Progenitor cell of endocrine pancreas (in vitro differentiated cells): ENCODE measurements at places on chromosomes 2 and 18. TPM values are rescaled to one million over a fixed set of nuclear protein-coding genes. Genes with fewer than 3 reads are reported as not detected.
A peak's percentile ranks its signal among the peaks of the same experiment; 100 is the strongest.

SNORC gene
- total RNA-seq: 1.8 and 2.8 TPM in 2 replicates

GRCh38 chr18:70523792-70524182, 234.9 kb downstream of the SOCS6 start:
- H3K27ac ChIP-seq: no peak overlapping the region
- peaks cover 2% of the 10 kb centered on the region for H3K36me3 ChIP-seq
- no peak for DNase-seq
- H3K27me3 ChIP-seq: no peaks in the 10 kb centered on the region
- H3K4me3 ChIP-seq: no peak overlapping the region
- peaks cover 12% of the 10 kb centered on the region for H3K4me1 ChIP-seq

GRCh38 chr18:36089001-36089400, 21.6 kb upstream of the RPRD1A start:
- no peak overlapping the region for H3K4me3 ChIP-seq
- H3K27me3 ChIP-seq: no peaks in the 10 kb centered on the region
- no peaks in the 10 kb centered on the region for H3K36me3 ChIP-seq
- no peaks in the 10 kb centered on the region for H3K4me1 ChIP-seq
- DNase-seq: no peak

- no peaks in the 10 kb centered on the region for H3K27me3 ChIP-seq
- peak overlapping the region; percentile 38 for H3K27ac ChIP-seq
- DNase-seq: no peak
- no peak overlapping the region for H3K4me3 ChIP-seq
- H3K4me1 ChIP-seq: peaks cover 3% of the 10 kb centered on the region
Observed at GRCh38 chr2:36589230-36589630, 8.7 kb downstream of the FEZ2 start.

DNA sequence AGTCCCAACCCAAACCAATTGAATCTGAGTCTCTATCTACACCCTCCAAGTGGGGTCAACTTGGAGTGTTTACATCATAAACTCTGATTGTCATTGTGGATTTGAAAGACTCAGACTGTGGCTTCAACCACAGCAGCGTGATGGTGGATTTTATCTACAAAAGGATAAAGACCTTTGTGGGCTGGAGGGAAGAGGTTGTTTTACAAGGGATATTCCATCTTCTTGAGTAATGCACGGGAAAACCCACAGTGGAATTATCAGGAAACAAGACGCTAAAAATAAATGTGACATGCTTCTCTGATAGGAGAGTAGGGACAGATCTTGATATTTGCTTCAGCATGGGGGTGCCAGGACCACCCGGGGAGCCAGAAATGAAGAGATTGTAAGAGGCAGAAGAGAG, 93.5 kb downstream of the LPIN1 start:
- H3K27ac ChIP-seq: no peak overlapping the region
- no peaks in the 10 kb centered on the region for H3K36me3 ChIP-seq
- peaks cover 19% of the 10 kb centered on the region for H3K27me3 ChIP-seq
- no peak for DNase-seq
